Activated naive CD4-positive, alpha-beta T cell treated with anti-CD3 and anti-CD28 coated beads for 36 hours (primary cell): ENCODE measurements at places on chromosomes 7 and 10.

DNA sequence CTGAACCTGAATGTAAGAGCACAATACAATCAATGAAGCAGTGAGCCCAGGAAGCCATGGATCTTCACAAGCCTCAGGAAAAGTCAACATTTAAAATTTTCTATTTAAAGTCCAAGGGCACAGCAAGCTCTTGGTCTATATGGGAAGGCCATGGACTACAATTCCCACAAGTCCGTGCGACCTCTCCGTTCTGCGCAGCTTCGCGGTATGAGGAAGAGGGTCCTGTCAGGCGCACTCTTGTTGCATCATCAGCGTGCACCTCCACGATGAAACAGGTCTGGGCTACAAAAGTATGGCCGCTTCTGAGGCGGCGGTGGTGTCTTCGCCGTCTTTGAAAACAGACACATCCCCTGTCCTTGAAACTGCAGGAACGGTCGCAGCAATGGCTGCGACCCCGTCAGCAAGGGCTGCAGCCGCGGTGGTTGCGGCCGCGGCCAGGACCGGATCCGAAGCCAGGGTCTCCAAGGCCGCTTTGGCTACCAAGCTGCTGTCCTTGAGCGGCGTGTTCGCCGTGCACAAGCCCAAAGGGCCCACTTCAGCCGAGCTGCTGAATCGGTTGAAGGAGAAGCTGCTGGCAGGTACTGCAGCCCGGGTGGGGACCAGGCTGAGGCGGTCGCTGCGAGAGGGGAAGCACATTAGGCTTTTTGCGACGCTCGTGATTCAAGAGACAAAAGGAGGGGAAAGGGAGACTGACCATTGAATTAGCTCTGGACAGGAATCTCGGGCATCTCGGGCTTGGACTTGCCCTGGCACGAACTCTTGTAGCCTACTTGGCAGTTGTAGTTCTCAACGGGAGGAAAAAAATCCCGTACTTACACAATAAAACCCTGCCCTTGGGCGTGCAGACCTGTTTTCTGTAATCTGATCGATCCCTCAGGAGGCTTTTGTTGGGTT is at the start of gene TRUB1:
TSS of gene TRUB1 (plus strand) at position 234 of the 894 bp plus-strand sequence. CDS start at position 293, 59 bp downstream.
- peak; percentile 97 for DNase-seq

GRCh38 chr10:93856349-93857145 is 37.2 kb upstream of the SLC35G1 start:
- no peak for DNase-seq

- no peak for DNase-seq
These were observed 91.4 kb upstream of the NEBL start for GRCh38 chr10:20988357-20988983.

GRCh38 chr10:127736222-127736914 is 617 bp upstream of the FOXI2 start:
- no peak for DNase-seq

GRCh38 chr7:101983147-101983811 is 165.9 kb downstream of the CUX1 start:
- DNase-seq: no peak

DNA sequence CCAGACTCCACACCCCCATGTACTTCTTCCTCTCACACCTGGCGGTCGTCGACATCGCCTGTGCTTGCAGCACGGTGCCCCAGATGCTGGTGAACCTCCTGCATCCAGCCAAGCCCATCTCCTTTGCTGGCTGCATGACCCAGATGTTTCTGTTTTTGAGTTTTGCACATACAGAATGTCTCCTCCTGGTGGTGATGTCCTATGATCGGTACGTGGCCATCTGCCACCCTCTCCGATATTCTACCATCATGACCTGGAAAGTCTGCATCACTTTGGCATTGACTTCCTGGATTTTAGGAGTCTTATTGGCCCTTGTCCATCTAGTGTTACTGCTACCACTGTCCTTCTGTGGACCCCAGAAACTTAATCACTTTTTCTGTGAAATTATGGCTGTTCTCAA is 4.8 kb downstream of the OR2A25 start:
- DNase-seq: no peak

DNA sequence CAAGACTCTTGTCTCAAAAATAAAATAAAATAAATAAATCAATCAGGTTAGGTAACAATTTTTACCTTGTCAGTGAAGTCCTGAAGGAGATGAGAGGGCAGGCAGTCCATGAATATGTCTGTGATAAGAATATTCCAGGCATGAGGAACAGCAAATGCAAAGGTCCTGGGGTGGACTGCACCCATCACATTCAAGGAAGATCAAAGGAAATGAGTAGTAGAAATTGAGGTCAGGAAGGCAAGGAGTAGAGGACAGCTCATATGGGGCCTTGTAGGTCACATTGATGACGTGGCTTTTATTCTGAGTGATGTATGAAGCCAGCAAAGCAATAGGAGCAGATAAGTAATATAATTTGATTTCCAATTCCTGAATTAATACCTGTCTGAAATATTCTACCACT is 76.5 kb upstream of the TCF7L2 start:
- DNase-seq: no peak

GRCh38 chr7:1169409-1170368 is 9.7 kb upstream of the ZFAND2A start:
- DNase-seq: peak; percentile 99

GRCh38 chr10:48935577-48935976 is 4.1 kb downstream of the LRRC18 start:
- DNase-seq: no peak

GRCh38 chr7:129775695-129776361 is 164.3 kb downstream of the NRF1 start:
- no peak for DNase-seq

DNA sequence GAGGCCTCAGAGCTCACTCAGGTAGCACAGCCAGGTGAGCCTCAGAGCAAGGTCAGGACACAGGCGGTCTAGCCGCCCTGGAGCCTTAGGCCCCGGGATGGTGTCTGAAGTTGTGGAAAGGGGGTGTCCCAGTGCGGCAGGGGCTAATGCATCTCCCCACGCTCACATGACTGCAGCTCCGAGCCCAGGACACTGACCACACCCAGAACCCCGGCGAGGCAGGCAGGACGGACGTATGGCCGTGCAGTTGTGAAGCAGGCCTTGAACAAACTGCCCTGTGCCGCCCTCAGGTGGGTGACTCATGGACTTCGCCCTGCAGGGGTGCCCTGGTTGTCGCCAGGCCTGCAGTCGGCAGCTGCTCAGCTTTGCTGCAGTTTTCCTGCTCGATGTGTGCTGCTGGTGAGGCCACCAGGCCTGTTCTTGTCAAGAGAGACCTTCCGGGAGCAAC is 5.0 kb upstream of the PRKAR1B start:
- DNase-seq: peak; percentile 42

DNA sequence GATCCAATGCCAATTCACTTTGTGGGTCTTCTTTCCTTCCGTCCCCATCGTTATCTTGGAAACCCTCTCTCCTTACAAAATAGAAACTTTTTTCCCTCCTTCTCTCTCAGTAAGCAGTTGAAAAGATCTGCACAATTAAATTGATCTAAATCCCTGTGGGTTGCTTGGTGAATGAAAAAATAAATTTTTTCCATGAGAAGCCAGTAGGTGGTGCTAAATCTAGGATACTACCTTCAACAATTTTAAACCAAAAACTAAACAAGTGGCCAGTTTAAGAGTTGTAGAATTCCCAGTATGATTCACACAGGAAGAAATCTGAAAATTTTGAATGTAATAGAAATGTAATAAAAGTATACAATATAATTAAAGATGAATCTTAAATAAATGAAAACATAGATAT is 990.3 kb upstream of the ZNF722 start:
- DNase-seq: no peak

GRCh38 chr10:71708301-71708703 is 11.3 kb downstream of the C10orf105 start:
- peak; percentile 81 for DNase-seq

GRCh38 chr10:15427843-15428414 is 56.8 kb upstream of the FAM171A1 start:
- DNase-seq: no peak

DNA sequence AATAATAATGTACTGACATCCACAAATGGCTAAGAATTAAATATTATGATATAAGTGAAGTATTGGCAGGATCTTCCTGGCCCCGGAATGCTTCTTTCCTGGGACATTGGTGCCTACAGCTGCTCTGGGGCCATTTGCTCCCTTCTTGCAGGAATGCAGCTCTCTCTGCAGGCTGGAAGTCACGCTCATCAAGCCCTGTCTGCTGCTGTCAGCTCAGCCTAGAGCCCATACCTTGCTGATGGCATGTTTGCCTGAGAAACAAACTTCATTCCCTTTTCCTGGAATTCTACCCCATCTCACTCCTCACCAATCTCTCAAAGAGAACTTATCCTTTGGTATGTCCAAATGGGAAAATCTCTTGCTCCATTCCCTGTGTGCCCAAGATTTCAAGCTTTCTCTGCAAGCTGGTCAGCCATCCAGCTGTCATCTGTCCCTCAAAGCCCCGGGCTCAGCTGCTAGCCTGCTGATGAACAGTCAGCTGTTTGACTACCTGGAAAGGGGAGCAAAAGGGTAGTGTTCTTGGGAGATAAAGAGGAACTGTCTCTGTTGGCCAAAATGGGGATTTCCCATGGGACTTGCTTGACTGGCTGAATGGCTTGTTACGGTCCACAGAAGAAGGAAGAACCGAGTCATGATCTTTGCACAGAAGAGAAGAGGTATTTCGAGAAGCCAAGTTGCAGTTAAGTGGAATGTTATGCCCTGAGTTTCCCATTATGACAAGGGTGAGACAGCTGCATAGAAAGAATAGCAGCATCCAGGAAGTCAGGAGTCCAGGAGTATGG is 12.0 kb upstream of the RASSF4 start:
- no peak for DNase-seq

GRCh38 chr10:77087366-77087765 is 550.2 kb downstream of the KCNMA1 start:
- DNase-seq: no peak

DNA sequence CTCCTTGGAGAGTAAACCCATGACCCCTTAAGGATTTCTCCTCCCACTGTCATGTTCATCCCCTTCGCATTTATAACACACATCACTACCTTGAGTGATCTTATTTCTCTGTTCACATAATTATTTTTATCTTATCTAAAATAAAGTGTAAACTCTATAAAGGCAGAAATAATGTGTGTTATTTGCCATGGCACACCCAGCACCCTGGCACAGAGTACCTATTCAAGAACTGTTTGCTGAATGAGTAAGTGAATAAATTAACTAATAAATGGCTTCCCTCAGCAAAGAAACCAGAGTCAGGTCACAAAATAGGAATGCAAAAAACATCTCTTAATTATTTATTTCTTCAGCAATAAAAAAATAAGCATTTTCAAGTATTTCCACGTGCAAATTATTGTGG is 330.3 kb upstream of the GHITM start:
- no peak for DNase-seq

- DNase-seq: no peak
These were observed 307.9 kb downstream of the WDR11 start for GRCh38 chr10:121158988-121159579.

DNA sequence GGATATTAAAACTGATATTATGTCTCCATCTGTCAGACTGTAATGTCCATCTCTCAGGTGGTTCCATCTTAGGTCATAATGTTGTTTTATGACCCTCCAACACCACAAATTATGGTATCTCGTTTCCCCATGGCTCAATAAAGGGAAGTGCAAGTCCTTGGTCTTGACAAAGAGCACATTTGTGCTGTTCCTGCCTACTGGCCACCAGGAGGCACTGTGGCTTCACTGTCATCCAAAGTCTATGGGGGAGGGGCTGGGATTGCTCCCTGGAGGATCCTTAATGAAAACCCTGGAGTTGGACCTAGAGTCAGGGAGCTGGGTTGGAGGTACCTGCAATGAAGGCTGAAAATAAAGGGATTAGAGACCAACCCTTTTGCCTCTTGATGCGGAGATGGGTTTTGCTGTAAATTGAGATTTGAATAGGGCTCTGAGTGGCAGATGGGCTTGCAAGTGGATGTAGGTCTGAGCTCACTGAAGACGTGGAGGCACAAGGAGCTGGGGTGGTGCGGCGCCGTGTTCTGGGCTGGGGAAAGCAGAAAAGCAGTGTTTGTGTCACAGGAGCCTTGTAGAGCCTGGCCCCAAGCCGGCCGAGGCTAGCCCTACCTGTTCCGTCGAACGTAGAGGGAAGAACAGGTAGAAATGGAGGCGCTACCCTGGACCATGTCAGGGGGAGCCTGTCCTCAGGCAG is 180.5 kb upstream of the PRSS58 start:
- peak; percentile 47 for DNase-seq
